Stimulated activated CD8-positive, alpha-beta memory T cell treated with anti-CD3 and anti-CD28 coated beads, Interleukin-7, amount 100 ng/mL, for 1 hour (primary cell): ENCODE measurements at places on chromosomes 4 and X.

DNA sequence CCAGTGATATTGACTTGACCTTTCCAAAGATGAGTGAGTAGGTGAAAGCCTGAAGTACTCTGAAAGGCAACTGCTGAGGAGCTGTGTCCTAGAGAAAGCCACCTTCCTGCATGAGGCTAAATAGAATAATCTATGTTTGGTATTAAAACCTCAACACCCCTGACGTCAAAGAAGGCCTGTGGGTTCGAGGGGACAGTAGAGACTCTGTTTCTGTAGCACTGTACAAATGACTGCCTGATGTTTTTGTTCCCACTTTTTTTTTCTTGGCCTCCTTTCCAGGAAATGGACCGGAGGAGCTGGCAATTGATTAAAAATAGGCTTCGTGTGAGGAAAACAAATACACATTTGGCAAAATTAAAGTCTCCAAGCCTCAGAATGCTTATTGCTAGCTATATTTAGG is 29.5 kb downstream of the TMEM255A start:
- no peak for DNase-seq

- DNase-seq: no peak
These were observed 12.7 kb downstream of the ARMCX6 start for GRCh38 chrX:101605146-101605545.

DNA sequence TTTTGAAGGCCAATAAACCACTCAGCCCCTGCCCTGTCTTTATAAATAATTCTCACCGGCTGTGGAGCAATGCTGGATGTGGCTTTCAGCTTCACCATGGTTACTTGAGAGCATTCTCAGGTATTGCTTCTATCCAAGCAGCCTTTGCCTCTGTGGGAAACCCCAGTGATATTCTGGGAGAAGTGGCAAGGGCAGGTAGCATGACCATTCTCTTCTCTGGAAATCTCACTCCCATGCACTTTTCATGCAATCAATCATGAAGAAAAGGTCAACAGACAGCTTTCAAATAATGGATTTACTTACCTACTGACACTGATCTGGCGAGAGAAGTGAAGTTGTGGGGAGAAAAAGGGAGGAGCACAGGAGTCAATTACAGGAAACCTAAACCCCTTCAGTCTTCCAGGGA is 49.5 kb downstream of the UNC5C start:
- no peak for DNase-seq

GRCh38 chr4:80709082-80709869 is 321.2 kb upstream of the BMP3 start:
- no peak for DNase-seq

DNA sequence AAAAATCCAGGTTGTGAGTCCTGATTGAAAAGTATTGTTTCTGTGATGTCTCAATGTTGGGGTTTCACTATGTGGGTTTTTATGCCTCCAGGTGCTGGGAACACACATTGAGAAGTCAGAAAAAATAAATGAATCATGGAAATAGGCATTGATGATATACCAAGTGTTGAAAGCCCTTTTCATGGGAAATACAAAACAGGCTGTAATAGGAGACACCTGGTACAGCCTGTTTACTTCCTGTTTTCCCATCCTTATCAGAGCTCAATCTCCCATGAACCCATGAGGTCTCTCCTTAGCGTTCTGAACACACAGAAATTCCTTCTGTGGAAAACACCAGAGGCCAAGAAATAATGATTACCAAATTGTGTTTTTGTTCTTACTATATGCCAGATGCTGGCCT is 106.3 kb upstream of the BOD1L1 start:
- DNase-seq: no peak

GRCh38 chr4:152224721-152225420 is 311.0 kb downstream of the FBXW7 start:
- no peak for DNase-seq

DNA sequence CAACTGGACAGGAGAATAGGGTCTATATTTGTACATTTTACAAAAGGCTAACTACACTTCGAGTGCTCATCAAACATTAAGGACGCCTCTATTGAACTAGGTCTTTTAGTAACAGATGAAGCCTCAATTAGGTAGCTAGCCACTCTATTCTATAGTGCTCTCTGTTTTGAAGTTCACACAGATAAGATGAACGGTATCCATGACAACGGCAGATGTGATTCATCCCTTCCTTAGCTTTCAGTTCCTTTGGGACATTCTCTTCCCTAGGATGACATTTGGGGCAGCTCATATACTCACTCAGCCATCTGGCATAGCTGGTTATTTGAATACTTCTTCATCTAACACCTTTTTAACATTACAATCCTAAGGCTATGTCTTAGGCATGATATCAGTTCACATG is 62.4 kb upstream of the WDFY3 start:
- no peak for DNase-seq

DNA sequence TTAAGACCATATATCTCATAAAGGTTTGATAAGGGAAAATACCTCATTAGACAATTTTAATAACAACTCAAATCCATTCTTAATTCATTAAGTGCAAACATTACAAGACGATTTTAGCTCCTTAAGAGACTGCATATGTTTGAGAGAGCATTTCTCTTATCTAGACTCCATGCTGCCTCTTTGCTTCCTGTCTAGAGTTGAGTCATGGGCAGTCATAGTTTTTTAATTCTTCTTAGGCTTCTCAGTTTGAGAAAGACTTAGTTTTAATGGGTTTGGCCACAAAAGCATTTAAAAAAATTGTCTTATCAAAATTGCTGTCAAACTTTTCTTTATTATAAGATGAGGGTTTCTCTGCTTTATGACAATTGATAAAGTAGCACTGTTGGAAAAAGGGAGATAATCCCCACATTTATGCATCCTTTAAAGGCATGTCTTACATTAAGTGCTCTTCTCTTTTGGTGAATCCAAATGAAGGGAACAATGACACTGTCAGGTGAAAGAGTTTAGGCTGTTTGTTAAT is 713.4 kb downstream of the PCDH18 start:
- DNase-seq: no peak

- DNase-seq: no peak
These were observed 35.6 kb downstream of the DAPP1 start for GRCh38 chr4:99852199-99852749.

- no peak for DNase-seq
These were observed 7.6 kb upstream of the OPHN1 start for GRCh38 chrX:68440940-68441339.

- DNase-seq: no peak
These were observed 9.2 kb upstream of the VAMP7 start for GRCh38 chrX:155871934-155872333.

GRCh38 chr4:161428180-161428965 is 735.4 kb downstream of the FSTL5 start:
- DNase-seq: no peak

GRCh38 chr4:6235012-6235411 is 34.6 kb upstream of the WFS1 start:
- no peak for DNase-seq

DNA sequence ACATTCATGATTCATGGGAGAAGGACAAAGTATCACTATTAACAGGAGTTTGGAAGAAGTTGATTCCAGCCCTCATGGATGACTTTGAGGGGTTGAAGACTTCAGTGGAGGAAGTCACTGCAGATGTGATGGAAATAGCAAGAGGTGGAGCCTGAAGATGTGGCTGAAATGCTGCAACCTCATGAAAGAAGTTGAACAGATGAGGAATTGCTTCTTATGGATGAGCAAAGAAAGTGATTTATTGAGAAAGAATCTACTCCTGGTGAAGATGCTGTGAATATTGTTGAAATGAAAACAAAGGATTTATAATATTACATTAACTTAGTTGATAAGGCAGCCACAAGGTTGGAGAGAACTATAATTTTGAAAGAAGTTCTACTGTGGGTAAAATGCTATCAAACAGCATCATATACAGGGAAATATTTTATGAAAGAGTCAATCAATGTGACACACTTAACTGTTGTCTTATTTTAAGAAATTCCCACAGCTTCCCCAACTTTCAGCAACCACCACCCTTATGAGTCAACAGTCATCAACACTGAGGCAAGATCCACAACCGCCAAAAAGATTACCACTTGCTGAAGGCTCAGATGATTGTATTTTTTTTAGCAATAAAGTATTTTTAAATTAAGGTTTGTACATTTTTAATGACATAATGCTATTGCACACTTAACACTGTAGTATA is 302.6 kb downstream of the CBLL2 start:
- DNase-seq: no peak

GRCh38 chr4:41575665-41576064 is 37.7 kb downstream of the LIMCH1 start:
- DNase-seq: no peak

DNA sequence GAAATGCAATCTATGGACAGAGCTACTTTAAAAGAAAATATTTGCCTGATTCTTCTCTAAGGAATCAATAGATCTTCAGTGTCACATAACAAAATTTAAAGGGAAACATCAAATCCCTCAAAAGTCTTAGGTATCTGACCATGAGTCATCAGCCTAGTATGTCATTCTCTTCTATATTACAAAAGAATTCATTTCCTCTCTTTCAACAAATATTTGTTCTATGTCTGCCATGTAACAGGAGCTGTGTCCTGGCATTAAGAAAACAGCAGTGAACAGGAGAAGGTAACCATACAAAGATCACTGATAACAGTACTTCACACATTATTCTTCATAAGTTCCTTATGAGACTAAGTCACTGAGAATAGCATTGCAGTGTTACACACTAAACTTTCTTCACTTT is 243.6 kb upstream of the DKK2 start:
- no peak for DNase-seq

DNA sequence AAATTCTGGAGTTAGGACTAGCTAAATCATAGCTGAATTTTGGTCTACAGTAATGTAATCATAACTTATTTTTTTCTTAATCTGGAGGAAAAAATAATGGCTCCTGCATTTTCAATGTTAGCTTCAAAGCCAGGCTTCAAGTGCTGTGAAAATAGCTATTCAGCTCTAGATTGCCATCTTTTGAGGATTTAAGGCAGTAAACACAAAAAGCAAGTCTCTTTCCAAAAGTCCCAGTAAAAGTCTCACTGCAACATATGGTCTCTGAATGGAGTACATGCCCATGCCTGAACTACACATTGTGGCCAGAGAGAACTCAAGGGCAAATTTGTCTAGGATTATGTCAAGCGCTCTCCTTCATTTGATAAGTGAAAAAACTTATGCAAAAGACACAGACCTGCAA is 720.9 kb downstream of the FSTL5 start:
- DNase-seq: no peak

DNA sequence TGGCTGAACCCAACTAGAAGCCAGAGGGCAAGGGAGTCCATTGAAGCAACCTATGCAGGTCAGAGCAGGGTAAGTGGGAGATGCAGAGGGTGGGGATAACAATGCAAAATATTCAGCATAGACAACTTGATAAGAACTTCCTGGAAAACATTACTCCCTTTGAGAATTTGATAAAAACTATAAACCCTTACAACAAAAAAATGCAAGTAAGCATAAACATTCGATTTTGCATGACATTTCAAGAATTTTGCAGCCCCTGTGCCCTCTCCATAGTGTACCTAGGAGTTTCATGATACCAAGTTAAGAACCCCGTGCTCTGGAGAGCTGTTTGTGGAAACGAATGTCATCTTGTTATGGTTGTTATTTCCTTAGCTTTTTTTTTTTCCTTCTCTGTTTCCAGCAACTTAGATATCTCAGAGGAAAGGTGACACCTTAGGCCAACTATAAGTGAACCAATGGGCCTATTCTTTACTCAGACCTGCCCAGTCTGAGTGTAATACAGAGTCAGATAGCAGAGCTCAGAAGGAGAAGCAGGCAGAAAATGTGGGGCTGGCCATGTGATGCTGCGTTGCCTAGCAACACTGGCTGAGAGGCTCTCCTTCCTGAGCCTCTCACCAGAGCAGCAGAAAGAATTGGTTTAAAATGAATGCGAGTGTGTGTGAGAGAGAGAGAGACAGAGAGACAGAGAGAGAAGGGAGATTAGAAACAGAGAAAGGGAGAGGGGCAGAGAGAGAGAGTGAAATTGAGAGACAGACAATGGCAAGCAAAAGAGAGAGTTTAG is 36.7 kb upstream of the GABRQ start:
- DNase-seq: no peak
